Prostate gland (tissue), 2 donors: ENCODE measurements at places on chromosomes 6 and 20. TPM values are rescaled to one million over a fixed set of nuclear protein-coding genes. Genes with fewer than 3 reads are reported as not detected.
A peak's percentile ranks its signal among the peaks of the same experiment; 100 is the strongest.

DNA sequence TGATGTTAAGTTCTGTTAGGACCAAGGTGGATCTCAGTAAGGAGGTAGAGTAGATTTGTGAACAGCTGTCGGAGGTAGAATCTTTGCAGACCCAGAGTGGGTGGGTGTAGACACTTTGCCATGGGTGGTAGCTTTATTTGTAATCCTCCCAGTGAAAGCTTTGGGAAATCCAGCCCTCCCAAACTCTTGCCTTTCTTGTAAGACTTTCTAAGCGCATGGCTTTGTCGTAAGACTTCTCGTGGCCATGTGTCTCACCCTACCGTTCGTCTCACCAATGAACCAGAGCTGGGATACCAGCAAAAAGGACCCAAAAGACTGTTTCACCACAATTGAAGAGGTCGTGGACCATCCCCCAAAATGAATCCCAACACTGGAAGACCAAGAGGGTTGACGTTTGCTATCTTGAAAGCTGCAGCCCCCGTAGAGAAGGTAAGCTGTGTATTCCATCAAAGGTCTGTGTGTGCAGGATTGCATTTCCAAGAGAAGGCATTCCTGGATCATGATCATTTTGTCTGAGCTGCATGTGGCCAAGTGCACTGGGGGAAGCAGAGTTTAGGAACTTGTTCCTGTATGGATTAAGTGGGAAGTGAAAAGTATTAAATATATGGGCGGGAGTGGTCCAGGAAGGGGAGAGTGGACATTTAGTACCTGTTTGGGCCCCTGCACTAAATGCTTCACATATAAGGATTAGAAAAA, 5.8 kb upstream of the TMEM14A start:
- no peaks in the 10 kb centered on the region for H3K27me3 ChIP-seq
- H3K36me3 ChIP-seq: no peaks in the 10 kb centered on the region
- no peaks in the 10 kb centered on the region for H3K4me1 ChIP-seq
- H3K27ac ChIP-seq: no peak overlapping the region

Gene HBS1L
- total RNA-seq: 72.1 TPM

DNA sequence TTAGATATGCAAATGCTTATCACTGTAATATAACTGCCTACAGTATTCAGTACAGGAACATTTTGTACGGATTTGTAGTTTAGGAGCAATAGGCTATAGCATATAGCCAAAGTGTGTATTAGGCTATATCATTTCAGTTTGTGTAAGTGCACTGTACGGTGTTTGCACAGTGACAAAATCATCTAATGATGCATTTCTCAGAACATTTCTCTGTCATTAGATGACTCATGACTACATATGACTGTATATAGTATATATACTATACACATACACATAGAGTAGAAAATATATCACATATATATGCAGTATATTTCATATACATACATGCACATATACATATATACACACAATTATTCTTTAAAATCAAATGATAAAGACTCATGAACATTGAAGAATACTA, 158.4 kb downstream of the PTCHD4 start:
- H3K36me3 ChIP-seq: no peaks in the 10 kb centered on the region
- no peak overlapping the region for H3K4me3 ChIP-seq
- DNase-seq: no peak
- H3K27me3 ChIP-seq: no peaks in the 10 kb centered on the region

Gene PEX6
- 57.9 TPM for total RNA-seq

Gene TMEM239
- total RNA-seq: not detected

DNA sequence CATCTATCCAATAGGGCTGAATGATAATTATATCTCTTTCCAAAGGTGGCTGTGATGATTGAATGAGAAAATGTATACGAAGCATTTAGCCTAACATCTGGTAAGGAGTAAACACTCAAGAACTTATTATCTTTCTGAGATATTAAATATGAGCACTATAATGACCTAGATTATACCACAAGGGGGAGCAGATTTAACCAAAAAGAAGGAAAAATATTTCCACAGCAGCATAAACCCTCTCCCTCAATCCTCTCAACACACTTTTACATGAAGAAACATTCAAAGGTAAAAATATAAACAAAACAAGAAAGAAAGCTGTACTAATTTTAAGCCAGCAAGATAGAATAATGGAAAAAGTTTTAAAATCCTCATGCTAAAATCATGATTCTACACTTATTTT, 68.4 kb downstream of the SHPRH start:
- H3K4me3 ChIP-seq: no peak overlapping the region
- H3K4me1 ChIP-seq: no peaks in the 10 kb centered on the region
- no peaks in the 10 kb centered on the region for H3K36me3 ChIP-seq
- H3K27me3 ChIP-seq: no peaks in the 10 kb centered on the region
- no peak overlapping the region for H3K27ac ChIP-seq
- DNase-seq: no peak

GRCh38 chr6:106117579-106117978, 31.4 kb downstream of the PRDM1 start:
- H3K36me3 ChIP-seq: no peaks in the 10 kb centered on the region
- no peak overlapping the region for H3K27ac ChIP-seq
- no peak for DNase-seq
- no peaks in the 10 kb centered on the region for H3K4me1 ChIP-seq
- no peak overlapping the region for H3K4me3 ChIP-seq
- H3K27me3 ChIP-seq: no peaks in the 10 kb centered on the region

DNA sequence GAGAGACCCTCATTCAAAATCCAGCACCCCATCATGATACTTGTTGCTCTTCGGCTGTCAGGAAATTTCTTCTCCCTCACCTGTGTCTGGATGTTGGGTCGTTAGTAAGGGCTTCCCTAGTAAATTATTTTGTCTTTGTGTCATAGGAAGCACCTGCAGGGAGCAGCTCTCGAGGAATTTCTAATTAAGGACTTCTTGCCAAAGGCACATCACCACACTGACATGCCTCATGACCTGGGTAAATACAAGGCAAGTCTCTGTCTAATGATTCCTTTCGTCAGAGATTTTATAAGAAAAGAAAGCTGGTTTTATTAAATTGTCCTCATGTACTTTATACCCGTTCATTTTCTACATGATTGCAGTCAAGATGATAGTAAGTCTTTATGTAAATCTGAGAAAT, at the start of gene NOX3:
Gene NOX3 (minus strand): TSS at position 74 of the 400 bp plus-strand sequence. CDS start 39 bp downstream, at position 35.
- no peak within 1 kb of the TSS for H3K4me3 ChIP-seq
- H3K4me1 ChIP-seq: no peaks in the 10 kb centered on the region
- no peaks in the 10 kb centered on the region for H3K27me3 ChIP-seq
- H3K27ac ChIP-seq: no peak within 1 kb of the TSS
- no peak for DNase-seq

DNA sequence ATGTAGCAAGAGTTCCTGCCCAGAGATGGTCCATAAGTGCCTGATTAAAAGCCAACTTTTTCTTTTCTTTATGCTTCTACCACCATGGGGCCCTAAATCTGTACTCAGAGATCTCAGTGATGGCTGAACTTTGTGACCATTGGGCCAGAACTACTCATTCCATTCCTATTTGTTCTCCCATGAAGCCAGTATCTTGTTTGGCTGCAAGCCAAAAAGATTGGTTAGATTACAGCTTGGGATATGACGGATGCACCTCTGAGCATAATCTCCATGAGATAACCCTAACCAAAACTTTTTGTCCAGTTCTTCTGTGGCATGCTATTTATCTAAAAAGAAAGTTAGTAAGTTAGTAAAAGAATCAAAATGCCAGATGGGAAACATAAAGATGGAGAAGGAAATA, 72.2 kb downstream of the PLCB4 start:
- no peaks in the 10 kb centered on the region for H3K4me1 ChIP-seq
- H3K27ac ChIP-seq: no peak overlapping the region
- DNase-seq: no peak
- H3K4me3 ChIP-seq: no peak overlapping the region
- H3K36me3 ChIP-seq: no peaks in the 10 kb centered on the region
- H3K27me3 ChIP-seq: no peaks in the 10 kb centered on the region

GRCh38 chr6:24193364-24193763, 67.3 kb downstream of the NRSN1 start:
- H3K27ac ChIP-seq: no peak overlapping the region

DNA sequence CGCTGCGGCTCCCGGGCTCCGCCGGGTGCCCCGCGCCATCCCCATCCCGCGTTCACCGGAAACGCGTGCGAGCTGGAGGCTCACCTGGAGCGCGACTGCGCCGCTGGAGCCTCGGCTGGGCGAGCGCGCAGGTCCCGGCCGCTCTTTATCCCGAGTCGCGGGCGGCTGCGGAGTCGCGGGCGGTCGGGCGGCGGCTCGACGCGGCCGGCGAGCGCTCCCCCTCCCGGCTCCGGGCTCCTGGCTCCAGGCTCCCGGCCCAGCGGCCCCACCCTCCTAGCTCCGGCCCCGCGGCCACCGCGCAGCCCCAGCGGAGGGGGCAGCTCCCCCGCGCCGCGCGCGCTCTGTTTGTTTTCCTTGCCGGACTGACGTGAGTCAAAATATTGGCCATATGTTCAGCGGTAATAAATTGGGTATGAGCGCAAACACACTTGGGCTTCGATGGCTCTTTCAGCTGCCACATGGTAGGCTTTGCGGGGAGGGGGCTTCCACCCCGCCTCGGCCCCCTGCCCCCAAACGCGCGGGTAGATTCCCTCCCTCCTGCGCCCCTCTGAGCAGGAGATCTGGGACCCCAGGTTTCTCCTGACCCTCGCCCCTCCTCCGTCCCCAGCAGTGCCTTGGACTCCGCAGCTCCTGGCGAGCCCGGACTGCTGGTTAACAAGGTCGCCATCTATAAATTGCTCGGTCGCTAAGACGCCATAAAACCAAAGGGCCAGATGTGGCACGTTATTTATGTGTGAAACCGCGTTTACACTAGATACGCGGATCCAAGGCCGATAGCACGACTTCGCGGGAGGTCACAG, 8.8 kb upstream of the NKX2-2 start:
- H3K4me3 ChIP-seq: no peak overlapping the region
- no peak for DNase-seq
- no peaks in the 10 kb centered on the region for H3K36me3 ChIP-seq
- peaks cover 8% of the 10 kb centered on the region for H3K4me1 ChIP-seq

- no peaks in the 10 kb centered on the region for H3K27me3 ChIP-seq
- no peak overlapping the region for H3K27ac ChIP-seq
- DNase-seq: no peak
- no peaks in the 10 kb centered on the region for H3K36me3 ChIP-seq
These were observed 60.6 kb downstream of the FOXA2 start for GRCh38 chr20:22523499-22524392.

Gene SLC22A2
- total RNA-seq: not detected

GRCh38 chr20:44125332-44126127, 61.5 kb downstream of the JPH2 start:
- no peak overlapping the region for H3K4me3 ChIP-seq
- H3K4me1 ChIP-seq: no peaks in the 10 kb centered on the region
- no peak overlapping the region for H3K27ac ChIP-seq
- H3K27me3 ChIP-seq: no peaks in the 10 kb centered on the region
- no peak for DNase-seq

DNA sequence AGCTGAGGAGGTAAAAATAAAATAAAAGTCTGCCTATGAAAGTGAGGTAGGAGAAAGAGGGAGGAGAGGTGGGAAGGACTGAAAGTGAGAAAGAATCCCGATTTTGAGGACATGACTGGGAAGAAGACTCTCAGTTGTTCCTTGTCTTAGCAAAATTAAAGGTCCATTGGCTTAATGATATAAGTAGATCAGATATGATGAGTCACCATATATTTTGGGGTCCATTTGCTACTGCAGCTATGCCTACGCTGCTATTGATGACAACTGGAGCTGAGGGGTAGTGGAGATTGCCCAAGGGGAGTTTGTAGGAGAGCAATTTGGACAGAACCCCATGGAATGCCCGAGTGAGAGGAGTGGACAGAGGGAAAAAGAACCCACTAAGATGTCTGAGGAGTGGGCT, 15.1 kb upstream of the SLC22A3 start:
- no peaks in the 10 kb centered on the region for H3K27me3 ChIP-seq
- H3K27ac ChIP-seq: no peak overlapping the region
- DNase-seq: no peak
- H3K4me3 ChIP-seq: no peak overlapping the region
- H3K36me3 ChIP-seq: no peaks in the 10 kb centered on the region

DNA sequence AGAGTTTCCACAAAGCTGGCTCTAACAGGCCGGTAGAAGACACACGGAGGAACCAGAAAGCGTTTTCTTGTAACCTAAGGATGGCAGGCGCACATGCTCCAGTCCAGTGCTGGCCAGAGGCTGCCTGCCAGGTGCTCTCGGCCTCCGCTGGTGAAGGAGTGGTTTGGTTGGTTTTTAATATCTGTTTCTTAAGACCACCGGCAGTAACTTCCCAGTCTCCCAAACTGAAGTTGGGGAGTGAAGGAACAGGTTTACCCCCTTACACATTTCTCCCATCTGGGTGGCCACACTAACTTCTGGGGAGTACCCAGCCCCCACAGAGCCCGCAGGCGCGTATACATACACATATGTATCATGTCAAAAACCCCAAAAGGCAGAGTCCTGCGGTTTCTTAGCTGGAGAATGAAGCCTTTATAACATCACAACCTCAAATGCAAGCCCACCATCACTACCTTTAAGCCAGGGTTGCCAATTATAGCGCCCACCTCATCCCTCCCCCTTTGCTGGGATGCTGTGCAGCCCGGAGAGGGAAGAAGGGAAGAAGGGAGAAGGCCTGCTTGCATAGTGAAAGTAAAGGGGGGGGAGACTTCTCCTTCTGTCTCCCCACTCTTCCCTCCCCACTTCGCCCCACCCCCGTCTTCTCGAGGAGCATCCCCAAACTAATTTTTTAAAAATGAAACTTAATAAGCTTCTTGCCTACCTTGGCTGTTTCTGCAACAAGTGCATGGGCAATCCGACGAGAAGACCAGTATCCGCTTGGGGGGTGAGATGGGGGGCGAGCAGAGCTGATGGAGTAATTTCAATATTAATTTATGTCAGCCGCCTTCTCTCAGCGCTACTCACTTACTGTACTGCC, 1.0 kb downstream of the TRERF1 start:
- peak overlapping the region; percentile 87 for H3K27ac ChIP-seq
- H3K36me3 ChIP-seq: no peaks in the 10 kb centered on the region
- no peaks in the 10 kb centered on the region for H3K27me3 ChIP-seq

DNA sequence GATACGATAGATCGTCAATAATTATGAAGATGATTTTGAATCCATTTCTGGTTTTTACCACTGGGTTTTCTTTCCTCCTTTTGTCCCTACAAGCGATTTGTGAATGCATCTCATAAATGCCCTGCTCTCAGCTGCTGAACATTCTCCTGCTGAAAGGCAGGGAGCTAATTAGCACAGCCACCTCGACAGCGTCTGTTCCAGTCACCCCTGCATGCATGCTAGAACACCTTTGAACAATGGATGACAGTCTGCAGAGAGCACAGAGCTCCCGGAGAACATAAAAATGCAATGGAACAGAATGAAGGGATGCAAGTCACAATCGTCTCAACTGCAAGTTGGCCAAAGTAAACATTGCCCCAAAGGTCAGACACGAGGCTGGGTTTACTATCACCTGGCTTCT, 105.8 kb downstream of the SLC35B3 start:
- no peak overlapping the region for H3K4me3 ChIP-seq
- H3K27me3 ChIP-seq: no peaks in the 10 kb centered on the region
- DNase-seq: no peak
- H3K27ac ChIP-seq: no peak overlapping the region

GRCh38 chr6:141653590-141653989, 479.1 kb upstream of the GJE1 start:
- H3K36me3 ChIP-seq: no peaks in the 10 kb centered on the region
- H3K4me1 ChIP-seq: no peaks in the 10 kb centered on the region
- H3K27me3 ChIP-seq: no peaks in the 10 kb centered on the region
- H3K27ac ChIP-seq: no peak overlapping the region
- DNase-seq: no peak
- H3K4me3 ChIP-seq: no peak overlapping the region

Gene EPHA7
- 5.9 TPM for total RNA-seq

Gene PAX1
- total RNA-seq: not detected

Gene IMPG1
- total RNA-seq: not detected

Gene PCMT1
- 77.6 TPM for total RNA-seq
